Sigmoid colon (tissue), 7 donors: ENCODE measurements at places on chromosomes 2 and 18. TPM values are rescaled to one million over a fixed set of nuclear protein-coding genes. Genes with fewer than 3 reads are reported as not detected.

GRCh38 chr2:76851000-76851399, 671.2 kb downstream of the LRRTM4 start:
- H3K36me3 ChIP-seq = no peaks in the 10 kb centered on the region
- H3K4me1 ChIP-seq = no peaks in the 10 kb centered on the region
- H3K27me3 ChIP-seq = no peaks in the 10 kb centered on the region
- H3K4me3 ChIP-seq = no peak overlapping the region
- no peak for DNase-seq

- no peaks in the 10 kb centered on the region for H3K36me3 ChIP-seq
- no peaks in the 10 kb centered on the region for H3K4me1 ChIP-seq
- no peak for DNase-seq
- H3K4me3 ChIP-seq = no peak overlapping the region
- no peaks in the 10 kb centered on the region for H3K27me3 ChIP-seq
Measured at GRCh38 chr18:44325903-44326635, 354.6 kb upstream of the SETBP1 start.

- no peaks in the 10 kb centered on the region for H3K36me3 ChIP-seq
- H3K4me1 ChIP-seq = no peaks in the 10 kb centered on the region
- no peaks in the 10 kb centered on the region for H3K27me3 ChIP-seq
- no peak for DNase-seq
Measured at GRCh38 chr2:64792995-64793639, 139.4 kb upstream of the SERTAD2 start.

DNA sequence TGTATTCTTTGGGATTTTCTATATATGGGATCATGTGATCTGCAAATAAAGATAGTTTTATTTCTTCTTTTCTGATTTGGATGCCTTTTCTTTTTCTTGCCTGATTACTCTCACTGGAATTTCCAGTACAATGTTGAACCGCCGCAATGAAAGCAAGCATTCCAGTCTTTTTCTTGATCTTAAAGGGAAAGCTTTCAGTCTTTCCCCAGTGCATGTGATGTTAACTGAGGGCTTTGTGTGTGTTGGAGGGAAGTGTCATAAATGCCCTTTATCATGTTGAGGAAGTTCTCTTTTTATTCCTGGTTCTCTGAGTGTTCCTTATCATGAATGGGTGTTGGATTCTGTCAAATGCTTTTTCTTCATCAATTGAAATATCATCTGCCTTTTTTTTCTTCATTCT, 16.9 kb upstream of the CYBRD1 start:
- H3K4me1 ChIP-seq = no peaks in the 10 kb centered on the region
- H3K36me3 ChIP-seq = no peaks in the 10 kb centered on the region
- no peak for DNase-seq
- H3K4me3 ChIP-seq = no peak overlapping the region
- no peaks in the 10 kb centered on the region for H3K27me3 ChIP-seq
- H3K27ac ChIP-seq = no peak overlapping the region

DNA sequence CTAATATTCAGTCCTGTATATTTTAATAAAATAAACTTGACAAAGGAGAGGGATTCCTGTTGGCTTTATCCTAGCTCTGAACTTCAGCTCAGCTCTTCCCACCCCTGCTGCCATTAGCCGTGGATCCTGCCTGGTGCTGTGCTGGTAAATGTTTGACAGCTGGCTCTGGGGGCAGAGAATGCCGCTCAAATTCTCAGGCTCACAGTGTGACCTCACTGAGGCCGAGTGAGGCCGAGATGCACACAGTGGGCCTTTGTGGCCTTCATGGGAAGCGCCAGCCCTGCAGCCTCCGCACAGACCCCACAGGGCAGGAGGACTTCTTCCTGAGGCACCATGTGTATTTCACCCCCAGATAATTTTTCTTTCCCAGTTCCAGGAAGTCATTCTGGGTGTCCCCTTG, 16.5 kb upstream of the FAHD2A start:
- H3K27me3 ChIP-seq = peaks cover 7% of the 10 kb centered on the region
- no peak for DNase-seq
- H3K4me1 ChIP-seq = peaks cover 6% of the 10 kb centered on the region
- no peak overlapping the region for H3K27ac ChIP-seq

- DNase-seq = no peak
- H3K4me3 ChIP-seq = no peak overlapping the region
- H3K4me1 ChIP-seq = no peaks in the 10 kb centered on the region
- H3K27me3 ChIP-seq = no peaks in the 10 kb centered on the region
Measured at GRCh38 chr2:219954331-219954730, 326.9 kb downstream of the SLC4A3 start.

GRCh38 chr2:38095996-38096861, 20.3 kb upstream of the CYP1B1 start:
- H3K27me3 ChIP-seq = no peaks in the 10 kb centered on the region
- H3K27ac ChIP-seq = peak overlapping the region; percentile 26
- no peak for DNase-seq
- peaks cover 11% of the 10 kb centered on the region for H3K4me1 ChIP-seq

DNA sequence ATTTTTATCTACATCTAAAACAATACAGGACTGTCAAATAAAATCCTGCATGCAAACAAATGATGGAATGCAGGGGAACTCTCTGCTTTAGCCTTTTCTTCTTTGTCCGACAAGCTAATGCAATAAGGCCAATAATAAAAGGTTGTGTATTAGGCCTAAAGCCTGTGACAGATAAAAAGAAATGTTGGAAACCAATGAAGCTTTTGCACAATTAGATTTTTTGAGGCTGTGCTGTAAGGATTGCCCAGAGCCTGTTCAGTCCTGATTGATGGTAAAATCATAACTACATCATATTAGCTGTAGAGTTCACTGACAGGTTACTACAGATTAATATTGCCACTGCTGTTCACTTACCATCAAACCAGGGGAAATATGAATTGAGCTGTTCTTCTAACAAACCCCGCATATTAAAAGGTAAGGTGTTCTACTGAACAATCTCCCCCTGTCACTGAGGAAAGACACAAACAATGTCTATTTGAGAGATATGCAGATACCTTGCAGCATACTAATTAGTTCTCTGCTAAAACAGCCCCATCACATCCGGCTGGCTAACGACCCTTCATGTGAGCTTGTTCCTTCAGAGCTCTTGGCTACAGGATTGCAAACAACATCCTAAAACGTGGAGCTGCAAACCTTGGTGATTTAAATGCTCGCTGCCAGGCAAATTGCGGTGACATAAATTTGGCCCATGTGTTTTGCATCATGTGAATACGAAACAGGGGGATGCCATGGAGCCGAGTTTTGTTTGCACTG, 305.4 kb downstream of the MTX2 start:
- no peak overlapping the region for H3K4me3 ChIP-seq
- H3K27ac ChIP-seq = no peak overlapping the region
- no peaks in the 10 kb centered on the region for H3K4me1 ChIP-seq
- DNase-seq = no peak
- no peaks in the 10 kb centered on the region for H3K27me3 ChIP-seq

DNA sequence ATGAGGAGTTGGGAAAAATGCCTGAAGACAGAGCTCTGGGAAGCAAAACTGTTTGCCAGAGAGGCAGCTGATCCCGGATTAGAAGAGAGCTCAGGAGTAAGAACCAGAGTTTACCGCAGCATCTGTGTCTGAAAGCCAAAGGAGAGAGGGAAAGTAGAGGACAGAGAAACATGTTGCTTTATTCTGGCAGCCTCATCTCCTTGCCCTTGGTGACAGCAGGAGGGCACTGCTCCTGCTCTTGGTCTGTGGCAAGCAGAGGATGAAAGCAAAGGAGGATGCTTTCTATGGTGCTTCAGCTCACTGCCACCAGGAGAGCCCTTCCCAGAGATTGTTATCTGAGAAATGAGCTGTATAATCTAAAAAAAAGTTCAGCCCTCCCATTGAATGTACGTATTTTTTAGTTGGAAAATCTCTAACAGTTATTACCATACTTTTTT, 7.7 kb downstream of the SLC1A4 start:
- no peaks in the 10 kb centered on the region for H3K36me3 ChIP-seq
- H3K4me1 ChIP-seq = peaks cover 14% of the 10 kb centered on the region
- H3K4me3 ChIP-seq = no peak overlapping the region

GRCh38 chr18:6729247-6730091, at the start of gene ARHGAP28:
TSS of gene ARHGAP28 (plus strand) at chr18:6729716. CDS start at chr18:6729822, 106 bp downstream.
- H3K27me3 ChIP-seq = no peaks in the 10 kb centered on the region
- H3K4me1 ChIP-seq = peaks cover 7% of the 10 kb centered on the region
- peak within 1 kb of the TSS; percentile 47 for H3K4me3 ChIP-seq

- H3K27me3 ChIP-seq = peaks cover 4% of the 10 kb centered on the region
- H3K36me3 ChIP-seq = no peaks in the 10 kb centered on the region
- no peak overlapping the region for H3K27ac ChIP-seq
- H3K4me1 ChIP-seq = no peaks in the 10 kb centered on the region
- no peak for DNase-seq
Measured at GRCh38 chr2:132815516-132815915, 145.5 kb upstream of the LYPD1 start.

GRCh38 chr2:56475191-56475590, 291.4 kb downstream of the CCDC85A start:
- H3K4me3 ChIP-seq = no peak overlapping the region
- no peak for DNase-seq
- H3K27me3 ChIP-seq = no peaks in the 10 kb centered on the region
- no peaks in the 10 kb centered on the region for H3K36me3 ChIP-seq
- H3K4me1 ChIP-seq = no peaks in the 10 kb centered on the region

DNA sequence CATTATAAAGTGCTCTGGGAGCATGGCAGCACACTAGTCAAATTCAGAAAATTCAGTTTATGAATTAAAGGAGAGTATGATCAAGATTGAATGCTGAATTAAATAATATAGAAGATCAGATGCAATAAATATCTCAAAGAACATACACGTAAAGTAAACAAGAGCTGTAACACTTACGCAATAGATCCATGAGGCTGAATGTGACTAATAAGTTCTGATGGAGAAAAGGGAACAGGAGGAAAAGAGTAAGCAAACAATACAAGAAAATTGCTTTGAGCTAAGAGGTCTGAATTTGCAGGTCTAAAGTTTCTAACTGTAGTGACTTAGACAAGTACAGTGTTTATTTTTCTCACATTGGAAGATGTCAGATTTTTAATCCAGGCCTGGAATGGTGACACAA, 646.7 kb upstream of the ZNF804A start:
- no peaks in the 10 kb centered on the region for H3K36me3 ChIP-seq
- no peaks in the 10 kb centered on the region for H3K27me3 ChIP-seq
- H3K4me3 ChIP-seq = no peak overlapping the region
- H3K4me1 ChIP-seq = no peaks in the 10 kb centered on the region
- H3K27ac ChIP-seq = no peak overlapping the region

DNA sequence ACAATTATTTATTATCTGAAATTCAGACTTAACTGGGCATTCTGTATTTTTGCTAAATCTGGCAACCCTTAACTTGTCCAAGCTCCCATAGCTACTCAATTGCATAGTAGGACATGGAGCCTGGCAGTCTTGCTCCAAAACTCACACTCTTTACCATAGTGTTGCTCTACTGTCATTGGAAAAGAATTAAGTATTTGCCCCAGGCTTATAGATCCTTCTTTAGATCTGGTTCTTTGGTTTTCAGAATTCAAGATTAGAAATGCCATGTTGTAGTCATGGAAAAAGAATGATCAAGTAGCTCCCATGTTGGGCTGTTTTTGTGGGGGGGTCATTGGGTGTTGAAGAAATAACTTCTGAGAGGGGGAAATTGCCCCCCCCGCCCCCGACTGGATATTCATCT, 240.9 kb downstream of the WDPCP start:
- no peaks in the 10 kb centered on the region for H3K4me1 ChIP-seq
- no peak overlapping the region for H3K4me3 ChIP-seq
- H3K27ac ChIP-seq = no peak overlapping the region
- H3K27me3 ChIP-seq = no peaks in the 10 kb centered on the region
- no peak for DNase-seq

DNA sequence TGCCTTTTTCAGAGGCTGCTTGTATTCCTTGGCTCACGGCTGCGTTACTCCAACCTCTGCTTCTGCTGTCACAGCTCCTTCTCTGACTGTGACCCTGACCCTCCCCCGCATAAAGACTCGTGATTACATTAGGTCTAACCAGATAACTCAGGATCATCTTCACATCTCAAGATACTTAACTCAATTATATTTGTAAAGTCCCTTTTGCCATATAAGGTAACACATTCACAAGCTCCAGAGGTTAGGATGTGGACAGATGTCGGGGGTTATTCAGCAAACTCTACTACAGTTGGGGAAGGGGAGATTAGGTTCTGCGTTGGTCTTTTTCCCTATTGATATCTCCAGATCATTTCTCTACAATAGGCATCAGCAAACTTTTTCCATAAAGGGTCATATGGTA, 76.9 kb downstream of the EVA1A start:
- H3K4me1 ChIP-seq = no peaks in the 10 kb centered on the region
- H3K27ac ChIP-seq = no peak overlapping the region
- no peaks in the 10 kb centered on the region for H3K27me3 ChIP-seq

GRCh38 chr2:127605691-127606263, 40.2 kb upstream of the GPR17 start:
- H3K4me3 ChIP-seq = no peak overlapping the region
- DNase-seq = peak; percentile 34
- no peak overlapping the region for H3K27ac ChIP-seq
- H3K27me3 ChIP-seq = no peaks in the 10 kb centered on the region
- no peaks in the 10 kb centered on the region for H3K4me1 ChIP-seq
- H3K36me3 ChIP-seq = no peaks in the 10 kb centered on the region

- H3K27me3 ChIP-seq = peaks cover 95% of the 10 kb centered on the region
- DNase-seq = peak; percentile 89
Measured at GRCh38 chr18:22169011-22169888, at the start of gene GATA6. TSS of gene GATA6 (plus strand) at chr18:22169589. CDS start at chr18:22171145, 1,556 bp downstream.

GRCh38 chr2:142307616-142308115, 176.8 kb upstream of the LRP1B start:
- DNase-seq = no peak
- no peaks in the 10 kb centered on the region for H3K27me3 ChIP-seq
- H3K27ac ChIP-seq = no peak overlapping the region
- no peaks in the 10 kb centered on the region for H3K4me1 ChIP-seq

DNA sequence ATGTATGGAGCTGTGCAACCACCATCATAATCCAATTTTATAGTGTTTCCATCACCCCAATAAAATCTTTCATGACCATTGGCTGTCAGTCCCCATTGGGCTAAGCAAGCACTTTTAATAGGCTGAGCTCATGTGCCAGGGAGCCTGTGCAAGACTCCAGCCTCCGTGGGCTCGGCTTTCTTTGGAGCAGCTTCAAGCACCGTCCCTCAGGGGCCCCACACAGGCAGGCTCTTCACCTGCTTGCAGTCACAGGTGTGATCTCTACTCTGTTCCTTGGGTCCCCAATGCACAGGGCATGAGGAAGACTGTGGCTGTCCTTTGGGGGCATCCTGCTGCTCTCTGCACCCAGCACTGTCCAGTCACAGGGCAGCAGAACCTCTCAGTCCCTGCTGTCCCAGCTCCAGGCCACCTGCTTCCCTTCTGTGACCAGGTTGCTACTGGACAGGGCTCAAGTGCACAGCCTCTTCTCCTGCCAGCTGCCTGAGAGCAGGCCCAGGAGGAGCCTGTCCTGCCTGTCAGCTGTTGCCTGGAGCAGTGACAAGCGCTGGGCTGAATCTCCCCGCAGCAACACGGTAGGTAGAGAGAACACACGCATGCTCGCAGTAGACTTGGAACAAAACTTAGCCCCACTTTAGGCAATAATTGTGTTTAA, 40.7 kb upstream of the TMEM131 start:
- H3K4me1 ChIP-seq = peaks cover 37% of the 10 kb centered on the region
- no peaks in the 10 kb centered on the region for H3K27me3 ChIP-seq
- H3K27ac ChIP-seq = no peak overlapping the region
- no peak for DNase-seq

- H3K36me3 ChIP-seq = no peaks in the 10 kb centered on the region
- no peaks in the 10 kb centered on the region for H3K27me3 ChIP-seq
- peak overlapping the region; percentile 68 for H3K27ac ChIP-seq
- H3K4me1 ChIP-seq = peaks cover 26% of the 10 kb centered on the region
- DNase-seq = no peak
Measured at GRCh38 chr18:2906704-2907549, 60.1 kb downstream of the EMILIN2 start.

PROKR1 gene
- total RNA-seq = not detected

ALLC gene
- not detected for total RNA-seq

ERFE gene
- total RNA-seq = 0.49 TPM

ELMOD3 gene
- total RNA-seq = 26.0 TPM

NRP2 gene
- 214 TPM for total RNA-seq

ERBB4 gene
- 0.33 TPM for total RNA-seq

CAPN14 gene
- 0.16 TPM for total RNA-seq

DLX1 gene
- 0.55 TPM for total RNA-seq
